Frontal cortex (tissue), 4 donors: ENCODE measurements at places on chromosomes 5 and 9.

DNA sequence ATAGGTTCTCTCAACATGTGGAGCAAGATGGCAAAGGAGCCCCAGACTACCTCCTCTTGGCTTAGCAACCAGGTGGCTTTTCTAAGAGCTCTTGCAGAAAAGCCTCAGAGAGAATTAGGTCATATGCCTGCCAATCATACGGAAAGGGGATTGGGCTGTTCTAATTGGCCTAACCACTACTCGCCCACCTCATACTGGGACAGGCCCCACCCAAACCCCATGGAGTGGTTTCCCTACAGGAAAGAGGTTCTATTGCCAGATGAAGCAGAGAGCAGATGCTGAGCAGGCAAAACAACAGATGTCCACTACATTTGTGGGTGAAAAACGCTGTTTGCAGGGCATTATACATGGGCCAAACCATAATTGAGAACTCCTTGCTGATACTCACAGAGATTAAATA is 29.0 kb downstream of the ABLIM3 start:
- DNase-seq: no peak

DNA sequence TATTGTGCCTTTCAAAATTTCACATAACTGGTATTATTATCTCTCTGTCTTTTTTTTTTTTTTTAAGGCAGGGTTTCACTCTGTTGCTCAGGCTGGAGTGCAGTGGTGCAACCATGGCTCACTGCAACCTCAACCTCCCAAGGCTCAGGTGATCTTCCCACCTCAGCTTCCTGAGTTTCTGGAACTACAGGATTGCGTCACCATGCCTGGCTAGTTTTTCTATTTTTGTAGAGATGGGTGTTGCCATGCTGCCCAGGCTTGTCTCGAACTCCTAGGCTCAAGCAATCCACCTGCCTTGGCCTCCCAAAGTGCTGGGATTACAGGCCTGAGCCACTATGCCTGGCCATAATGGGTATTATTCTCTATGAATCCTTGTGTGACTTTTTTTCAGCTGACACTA is 402.3 kb upstream of the SMARCA2 start:
- DNase-seq: no peak

GRCh38 chr9:69582544-69583297 is 89.5 kb downstream of the APBA1 start:
- no peak for DNase-seq

- DNase-seq: no peak
Measured at GRCh38 chr9:104993291-104993963, 65.5 kb upstream of the ABCA1 start.

DNA sequence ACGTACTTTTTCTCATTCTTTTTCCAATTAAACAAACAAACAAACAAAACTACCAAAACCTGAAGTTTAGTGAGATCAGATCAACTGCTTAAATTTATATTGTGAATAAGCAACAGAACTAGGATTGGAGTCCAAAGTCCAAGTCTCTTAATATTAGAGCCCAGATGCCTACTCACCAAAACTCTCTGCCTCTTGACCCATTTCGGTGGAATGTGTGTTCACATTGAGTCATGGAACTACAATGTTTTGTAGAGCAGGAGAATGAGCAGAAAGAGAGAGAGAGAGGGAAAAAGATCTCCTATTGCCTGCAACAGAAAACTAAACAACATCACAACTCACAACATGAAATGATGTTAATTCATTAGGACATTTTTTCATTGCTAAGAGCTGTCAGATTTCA is 751.1 kb downstream of the TLR4 start:
- no peak for DNase-seq

GRCh38 chr9:117869287-117869686 is 165.1 kb downstream of the TLR4 start:
- DNase-seq: no peak

DNA sequence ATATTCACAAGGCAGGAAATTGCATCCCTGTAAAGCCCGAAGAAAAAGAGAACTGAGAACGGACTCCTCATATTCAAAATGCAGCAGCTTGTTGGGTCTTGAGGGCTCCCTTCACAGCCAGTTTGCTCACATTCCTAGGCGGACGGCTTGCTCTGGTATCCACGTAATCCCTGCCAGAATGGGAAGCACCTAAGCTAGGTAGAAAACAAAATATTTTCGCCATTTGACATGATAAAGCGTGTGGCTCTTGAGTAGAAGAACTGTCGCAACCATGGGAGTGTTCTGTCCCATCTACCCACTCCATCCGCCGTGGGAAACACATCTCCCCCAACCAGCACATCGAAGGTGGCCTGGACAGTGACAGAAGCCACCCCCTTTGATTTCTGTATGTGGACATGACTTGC is 183.1 kb downstream of the GAS1 start:
- no peak for DNase-seq

DNA sequence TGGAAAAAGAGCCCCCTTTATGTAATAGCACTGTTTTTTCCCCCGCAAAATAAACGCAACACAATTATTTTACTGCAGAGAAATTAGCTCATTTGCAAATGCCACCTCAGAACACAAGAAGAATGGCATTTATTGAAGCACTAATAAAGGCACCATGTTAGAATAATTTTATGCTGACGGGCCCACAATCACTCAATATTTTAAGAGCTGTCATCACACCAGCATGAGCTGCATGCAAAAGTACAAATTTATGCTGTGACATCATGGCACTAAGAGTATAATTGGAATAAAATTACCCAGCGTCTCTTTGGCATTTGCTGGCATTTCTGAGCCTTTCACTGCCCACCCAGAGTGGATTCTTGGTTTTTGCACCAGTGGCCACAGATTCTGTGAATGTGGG is 364.6 kb downstream of the TLE4 start:
- no peak for DNase-seq

- DNase-seq: no peak
Measured at GRCh38 chr9:98851730-98852459, 44.4 kb downstream of the GALNT12 start.

DNA sequence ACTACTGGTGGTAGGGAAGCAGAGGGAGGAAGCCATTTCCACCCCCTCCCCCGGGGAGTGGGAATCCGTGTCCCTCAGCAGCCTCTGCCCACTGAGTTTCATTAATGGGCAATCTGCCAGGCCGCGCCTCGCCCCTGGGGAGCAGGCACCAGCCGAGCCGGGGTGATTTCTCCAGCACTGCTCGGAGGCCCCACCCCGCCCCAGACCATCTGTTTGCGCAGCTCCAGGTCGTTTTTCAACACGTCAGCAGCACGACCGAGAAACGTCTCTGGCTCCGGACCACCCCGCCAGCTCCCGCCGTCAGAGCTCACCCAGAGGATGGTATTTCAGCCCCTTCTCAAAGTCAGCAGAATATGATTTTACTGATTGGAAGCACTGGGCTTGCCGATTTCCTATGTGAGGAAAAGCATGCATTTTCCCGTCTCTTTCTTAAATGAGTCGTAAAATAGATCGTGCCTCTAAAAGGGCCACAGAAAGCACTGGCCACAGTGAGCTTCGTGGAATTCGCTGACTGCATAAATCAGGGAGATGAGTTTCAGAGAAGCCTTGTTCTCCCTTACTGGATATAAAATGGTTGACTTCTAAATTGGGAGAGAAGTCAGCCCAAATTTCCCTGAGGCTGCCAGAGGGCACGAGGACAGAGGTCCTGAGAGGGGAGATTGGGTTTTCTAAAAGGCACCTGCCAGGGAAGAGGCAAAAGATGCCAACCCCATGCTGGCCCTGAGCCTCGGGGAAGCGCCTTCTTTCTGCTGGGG is 47.0 kb downstream of the OLFM1 start:
- DNase-seq: no peak

DNA sequence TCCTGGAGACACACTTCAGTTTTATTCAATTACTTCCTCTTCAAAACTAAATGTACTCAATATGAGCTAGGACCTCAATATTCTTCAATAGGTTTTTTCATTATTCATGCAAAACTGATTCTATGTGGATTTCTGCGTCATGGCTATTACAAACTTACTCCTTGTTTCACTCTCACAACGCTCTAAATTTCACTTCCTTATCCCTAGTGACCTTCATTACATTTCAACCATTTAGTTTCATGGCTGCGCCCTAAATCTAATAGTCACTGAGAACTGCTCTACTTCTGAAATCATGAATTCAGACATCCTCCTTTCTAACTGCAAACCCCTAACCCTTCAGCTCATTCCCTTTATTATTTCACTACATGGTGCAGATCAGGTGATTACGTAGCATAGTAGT is 93.9 kb downstream of the SLC25A46 start:
- no peak for DNase-seq

DNA sequence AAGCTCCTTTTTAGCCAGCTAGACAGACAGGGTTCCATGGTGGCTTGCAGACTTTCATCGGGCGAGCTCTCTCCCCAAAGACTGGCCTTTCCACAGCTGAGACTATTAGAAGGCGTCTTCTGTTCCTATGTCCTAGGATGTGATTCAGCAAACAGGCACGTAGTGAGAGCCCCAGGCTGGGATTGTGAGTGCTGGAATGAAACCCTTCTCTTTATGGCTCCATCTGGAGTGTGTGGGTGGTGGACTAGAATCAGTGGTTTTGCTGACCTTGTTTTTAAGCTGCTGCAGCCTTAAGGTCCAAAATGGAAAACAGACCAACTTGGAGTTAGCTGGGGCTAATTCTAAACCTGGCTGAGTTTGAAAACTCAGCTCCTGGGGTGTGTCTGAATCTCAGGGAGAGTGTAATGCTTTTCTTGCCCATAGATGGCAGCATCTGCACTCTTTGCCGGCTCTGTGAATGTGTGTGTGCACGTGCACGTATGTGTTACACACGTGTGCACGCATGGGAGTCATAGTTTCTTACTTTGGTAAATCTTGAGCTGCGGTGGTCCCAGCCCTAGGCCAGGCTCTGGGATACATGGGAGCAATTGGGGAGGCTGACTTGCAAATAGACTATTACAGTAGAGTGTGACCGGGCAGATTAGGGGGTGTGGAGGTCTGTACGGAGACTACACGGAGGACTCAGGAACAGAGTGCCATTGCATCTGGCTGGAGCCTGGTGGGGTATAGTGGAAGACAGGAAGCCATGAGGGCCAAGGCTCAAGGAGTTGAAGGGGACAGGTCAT is 10.7 kb downstream of the GSN start:
- no peak for DNase-seq

DNA sequence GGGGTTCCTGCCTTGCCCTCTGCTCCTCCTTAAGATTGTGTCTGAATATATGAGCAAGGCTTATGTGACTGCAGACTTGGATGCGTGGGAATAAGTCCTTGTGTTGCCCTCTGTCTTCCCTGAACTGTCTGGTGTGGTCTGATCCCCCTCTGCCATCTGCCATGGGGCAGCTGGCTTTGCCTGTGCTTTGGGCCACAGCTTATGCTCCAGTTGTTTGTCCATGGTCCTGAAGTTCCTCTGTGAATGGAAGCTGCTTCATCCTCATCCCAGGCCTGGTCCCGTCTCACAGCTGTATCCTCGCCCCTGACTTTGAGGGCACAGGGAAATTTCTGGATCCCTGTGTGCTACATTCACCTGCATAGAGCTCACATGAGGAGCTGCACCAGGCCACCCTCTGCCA is 14.7 kb downstream of the IL31RA start:
- DNase-seq: no peak

GRCh38 chr5:65150599-65151304 is 331.0 kb downstream of the ADAMTS6 start:
- DNase-seq: no peak

DNA sequence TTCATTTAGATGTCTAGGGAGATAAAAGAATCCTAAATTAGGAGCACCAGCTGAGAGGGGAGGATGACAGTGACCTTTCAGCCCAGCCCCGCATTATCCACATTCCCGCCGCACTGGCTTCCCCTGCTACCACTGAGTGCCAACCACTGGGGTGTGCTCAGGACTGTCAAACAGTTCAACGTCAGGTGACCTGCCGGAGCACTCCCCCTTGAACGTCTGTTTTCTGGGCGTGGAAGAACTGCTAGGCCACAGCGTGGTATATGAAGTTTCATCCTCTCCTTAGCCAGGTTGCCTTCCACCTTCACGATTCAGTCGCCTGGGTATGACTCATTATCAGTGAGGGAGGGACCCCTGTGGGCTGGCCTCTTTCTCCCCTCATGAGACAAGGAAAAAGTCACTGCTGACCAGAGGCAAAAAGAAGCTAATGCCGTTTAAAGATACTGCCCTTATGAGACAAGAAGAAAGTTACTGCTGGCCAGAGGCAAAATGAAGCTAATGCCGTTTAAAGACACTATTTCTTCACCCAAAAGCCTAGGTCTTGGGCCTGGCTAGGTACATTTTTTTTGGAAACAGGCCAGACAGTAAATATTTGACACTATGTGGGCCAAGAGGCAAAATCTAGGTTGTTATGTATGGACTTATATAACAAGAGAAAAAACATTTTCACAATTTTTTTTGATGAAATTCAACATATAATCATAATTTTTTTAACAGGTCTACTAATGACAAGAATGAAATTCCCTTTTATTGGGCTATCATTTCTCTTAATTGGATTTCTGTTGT is 4.6 kb downstream of the NMRK1 start:
- DNase-seq: no peak

GRCh38 chr5:91380491-91381238 is 2.5 kb downstream of the ARRDC3 start:
- peak; percentile 83 for DNase-seq

DNA sequence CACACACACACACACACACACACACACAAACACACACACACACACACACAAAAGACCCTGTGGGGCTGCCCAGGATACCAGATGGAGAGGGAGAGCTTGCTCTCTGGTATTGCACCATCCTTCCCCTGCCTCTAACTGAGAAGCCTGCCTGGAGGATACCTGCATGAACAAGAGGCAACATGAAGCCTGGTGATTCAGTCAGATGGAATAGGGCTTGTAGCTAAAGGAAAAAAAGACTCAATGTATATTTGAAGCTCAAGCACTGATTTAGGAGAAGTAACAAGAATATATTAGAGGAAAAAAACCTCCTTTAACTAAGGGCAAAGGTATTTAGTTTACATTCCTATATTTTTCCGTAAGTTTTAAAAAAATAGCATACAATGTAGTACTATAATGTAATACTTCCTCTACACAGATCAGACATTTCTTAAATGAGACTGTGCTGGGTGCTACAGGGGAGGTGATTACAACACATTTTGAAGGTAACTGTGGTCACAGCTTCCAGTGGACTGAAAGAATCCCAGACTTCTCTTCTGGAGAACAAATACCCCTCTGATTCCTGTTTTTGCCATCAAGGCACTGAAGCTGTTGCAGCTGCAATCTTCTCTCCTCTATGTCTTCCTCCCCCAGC is 169.3 kb downstream of the DCP2 start:
- DNase-seq: no peak

DNA sequence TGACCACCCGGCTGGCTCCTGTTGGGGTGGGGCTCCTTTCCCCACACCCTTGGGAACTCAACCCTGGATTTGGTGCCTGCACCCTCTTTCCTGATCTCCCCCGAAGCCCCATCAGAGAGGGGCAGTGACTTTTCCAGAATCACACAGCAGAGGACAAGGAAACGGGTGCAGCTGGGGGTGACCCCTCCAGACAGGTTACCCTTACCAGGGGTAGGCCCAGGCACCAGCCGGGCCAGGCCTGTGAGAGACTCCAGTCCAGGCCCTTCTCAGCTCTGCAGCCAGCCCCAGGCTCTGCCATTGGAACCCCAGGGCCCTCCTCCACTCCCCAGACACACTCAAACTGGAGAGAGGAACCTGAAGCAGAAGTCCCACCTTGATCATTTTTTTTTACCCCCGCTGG is 19.0 kb upstream of the PHYHD1 start:
- no peak for DNase-seq
